ENCODE measurements at places on chromosomes 16 and 17.

- H3K36me3 ChIP-seq: no peaks in the 10 kb centered on the region
- no peak overlapping the region for H3K4me3 ChIP-seq
- no peaks in the 10 kb centered on the region for H3K27me3 ChIP-seq
- H3K27ac ChIP-seq: no peak overlapping the region
Measured at GRCh38 chr17:45997624-45998023, 1.4 kb upstream of the STH start.

DNA sequence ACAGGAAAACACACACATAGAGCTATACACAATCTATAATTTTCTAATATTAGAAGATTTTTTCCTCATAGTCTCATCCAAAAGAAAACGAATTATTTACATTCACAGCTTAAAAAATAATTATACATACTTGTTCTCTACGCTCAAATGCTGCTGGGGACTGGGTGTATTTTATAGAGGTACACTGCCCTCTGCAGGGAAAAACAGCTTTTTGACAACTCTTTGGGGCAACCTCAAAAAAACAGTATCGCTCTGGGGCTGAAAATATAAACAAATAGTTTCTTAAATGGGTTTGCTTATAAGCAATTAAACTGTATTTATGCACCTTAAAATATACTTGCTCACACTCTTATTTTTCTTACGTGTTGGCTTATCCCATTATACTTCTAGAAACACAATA lies 261.8 kb upstream of the PSMD7 start:
- H3K36me3 ChIP-seq: no peaks in the 10 kb centered on the region
- no peak overlapping the region for H3K27ac ChIP-seq
- H3K4me3 ChIP-seq: no peak overlapping the region
- peaks cover 2% of the 10 kb centered on the region for H3K27me3 ChIP-seq

- peaks cover 22% of the 10 kb centered on the region for H3K36me3 ChIP-seq
- no peaks in the 10 kb centered on the region for H3K4me1 ChIP-seq
- H3K4me3 ChIP-seq: no peak overlapping the region
- H3K27me3 ChIP-seq: no peaks in the 10 kb centered on the region
- DNase-seq: no peak
Measured at GRCh38 chr16:3413730-3414379, 12.8 kb downstream of the ZNF174 start.

- no peak for DNase-seq
- no peak overlapping the region for H3K4me3 ChIP-seq
- H3K4me1 ChIP-seq: no peaks in the 10 kb centered on the region
- peaks cover 2% of the 10 kb centered on the region for H3K27me3 ChIP-seq
- no peaks in the 10 kb centered on the region for H3K36me3 ChIP-seq
Measured at GRCh38 chr17:72092710-72093322, 28.0 kb upstream of the SOX9 start.

DNA sequence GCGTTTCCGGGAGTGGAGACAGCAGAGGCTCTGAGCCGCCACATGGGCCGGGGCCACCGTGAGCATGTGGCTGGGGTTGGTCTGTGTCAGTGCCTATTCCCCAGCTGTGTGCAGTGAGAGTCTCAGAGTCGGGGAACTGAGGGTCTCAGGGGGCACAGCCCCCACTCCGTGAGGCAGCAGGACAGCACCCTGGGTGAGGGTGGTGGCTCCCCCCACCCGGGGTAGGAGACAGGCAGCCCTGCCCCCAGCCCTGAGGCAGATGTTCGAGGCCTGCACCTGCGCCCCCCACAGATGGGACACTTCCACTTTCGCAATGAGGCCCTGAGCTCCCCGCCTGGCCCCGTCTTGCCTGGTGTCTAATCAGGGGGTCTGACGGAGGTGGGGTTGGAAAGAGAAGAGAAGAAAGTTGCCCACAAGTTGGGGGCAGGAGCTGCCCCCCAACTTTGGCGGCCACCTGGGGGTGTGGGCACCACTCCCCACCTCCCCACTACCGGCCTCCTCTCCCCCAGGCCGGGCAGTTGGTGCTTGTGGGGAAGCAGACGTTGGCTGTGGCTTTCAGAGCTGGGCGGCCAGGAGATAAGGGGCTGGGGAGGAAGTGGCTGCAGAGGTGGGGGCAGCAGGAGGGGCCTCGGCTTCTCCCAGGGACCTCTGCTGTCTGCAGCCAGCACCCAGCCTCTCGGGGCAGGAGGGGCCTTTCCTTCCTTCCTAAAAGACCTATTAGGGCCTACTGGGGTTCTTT lies 1.8 kb upstream of the CBFA2T3 start:
- peaks cover 27% of the 10 kb centered on the region for H3K27me3 ChIP-seq
- no peak overlapping the region for H3K4me3 ChIP-seq
- no peak overlapping the region for H3K27ac ChIP-seq
- peak; percentile 44 for DNase-seq
- no peaks in the 10 kb centered on the region for H3K4me1 ChIP-seq
- H3K36me3 ChIP-seq: no peaks in the 10 kb centered on the region

GRCh38 chr17:48429156-48429555 lies 858 bp downstream of the SKAP1 start:
- peak overlapping the region; percentile 93 for H3K4me3 ChIP-seq
- peak overlapping the region; percentile 94 for H3K27ac ChIP-seq
- H3K4me1 ChIP-seq: peaks cover 55% of the 10 kb centered on the region
- peak; percentile 63 for DNase-seq
- H3K36me3 ChIP-seq: peaks cover 44% of the 10 kb centered on the region

DNA sequence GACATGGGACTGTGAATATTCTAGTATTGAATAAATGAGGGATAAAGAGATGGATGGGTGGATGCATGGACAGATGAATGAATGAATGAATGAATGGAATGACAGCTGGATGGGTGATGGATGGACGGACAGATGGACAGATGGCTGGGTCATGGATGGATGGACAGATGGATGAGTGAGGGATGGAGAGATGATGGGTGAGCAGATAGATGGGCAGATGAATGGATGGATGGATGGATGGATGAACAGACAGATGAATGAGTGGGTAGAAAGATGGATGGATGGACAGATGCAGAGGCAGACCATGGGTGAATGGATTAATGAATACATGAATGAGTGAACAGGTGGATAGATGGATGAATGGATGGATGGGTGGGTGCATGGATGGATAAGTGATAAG lies 96.7 kb downstream of the MYH11 start:
- no peak for DNase-seq
- H3K27ac ChIP-seq: no peak overlapping the region
- H3K4me1 ChIP-seq: peaks cover 6% of the 10 kb centered on the region
- no peaks in the 10 kb centered on the region for H3K36me3 ChIP-seq
- H3K4me3 ChIP-seq: no peak overlapping the region
- H3K27me3 ChIP-seq: peaks cover 10% of the 10 kb centered on the region

- H3K36me3 ChIP-seq: no peaks in the 10 kb centered on the region
- no peak overlapping the region for H3K27ac ChIP-seq
- H3K4me1 ChIP-seq: no peaks in the 10 kb centered on the region
- no peak overlapping the region for H3K4me3 ChIP-seq
- DNase-seq: no peak
Measured at GRCh38 chr16:25395528-25395927, 137.9 kb upstream of the ZKSCAN2 start.

DNA sequence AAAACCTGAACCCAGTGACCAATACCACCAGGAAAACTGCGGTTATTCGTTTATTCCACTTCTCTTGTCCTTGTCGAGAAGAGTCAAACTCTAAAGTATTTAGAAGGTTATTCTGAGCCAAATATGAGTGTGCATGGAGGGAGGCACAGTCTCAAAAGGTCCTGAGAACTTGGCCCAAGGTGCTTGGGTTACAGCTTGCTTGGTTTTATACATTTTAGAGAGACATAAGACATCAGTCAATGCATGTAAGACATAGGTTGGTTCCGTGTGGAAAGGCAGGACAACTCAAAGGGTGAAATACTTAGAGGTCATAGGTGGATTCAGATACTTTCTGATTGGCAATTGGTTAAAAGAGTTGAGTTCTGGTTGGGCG lies 681 bp upstream of the TRAP1 start:
- H3K27me3 ChIP-seq: no peaks in the 10 kb centered on the region
- H3K4me1 ChIP-seq: peaks cover 30% of the 10 kb centered on the region
- H3K36me3 ChIP-seq: peaks cover 28% of the 10 kb centered on the region
- no peak for DNase-seq
- peak overlapping the region; percentile 89 for H3K27ac ChIP-seq
- H3K4me3 ChIP-seq: peak overlapping the region; percentile 83

DNA sequence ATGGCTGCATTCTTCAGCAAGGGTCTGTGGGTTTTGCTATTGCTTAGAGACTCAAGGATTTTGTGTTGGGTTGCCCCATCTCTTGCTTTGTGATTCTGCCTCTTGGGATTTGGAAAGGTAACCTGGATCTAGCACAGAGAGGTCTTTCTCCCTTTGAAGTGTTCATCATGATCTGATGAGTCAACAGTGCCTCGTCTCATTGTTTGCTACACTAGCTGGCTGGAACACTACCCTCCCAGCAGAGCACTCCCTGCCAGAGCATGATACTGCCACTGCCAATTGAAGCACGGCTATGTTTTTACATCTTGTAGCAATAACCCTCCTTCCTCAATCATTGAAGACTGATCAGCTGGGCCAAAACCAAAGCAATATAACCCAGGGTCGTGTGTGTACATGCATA lies 361.0 kb downstream of the CDH13 start:
- no peaks in the 10 kb centered on the region for H3K36me3 ChIP-seq
- no peak overlapping the region for H3K27ac ChIP-seq
- no peak for DNase-seq
- H3K27me3 ChIP-seq: peaks cover 4% of the 10 kb centered on the region

- H3K36me3 ChIP-seq: peaks cover 67% of the 10 kb centered on the region
- DNase-seq: no peak
- H3K4me1 ChIP-seq: peaks cover 4% of the 10 kb centered on the region
- H3K27me3 ChIP-seq: no peaks in the 10 kb centered on the region
- no peak overlapping the region for H3K4me3 ChIP-seq
Measured at GRCh38 chr16:28106467-28107215, 43.1 kb upstream of the GSG1L start.

DNA sequence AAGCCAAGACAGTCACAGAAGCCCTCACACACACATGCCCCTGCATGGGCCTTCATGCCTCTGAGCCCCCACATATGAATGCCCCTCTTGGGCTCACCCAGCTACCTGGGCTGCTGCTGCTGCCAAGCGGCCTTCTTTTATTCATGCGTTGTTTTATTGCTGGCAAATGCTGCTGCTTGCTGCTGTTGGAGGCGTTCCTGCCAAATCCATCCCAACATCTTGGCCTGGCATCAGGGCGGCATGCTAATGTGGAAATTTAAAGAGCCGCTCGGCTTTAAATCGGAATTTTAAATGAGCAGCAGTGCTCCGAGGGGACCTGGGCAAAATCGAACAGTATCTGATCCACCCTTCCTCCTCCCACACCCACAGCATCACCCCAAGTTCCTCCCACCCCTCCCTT lies 39.0 kb downstream of the NEUROD2 start:
- no peak overlapping the region for H3K4me3 ChIP-seq
- DNase-seq: no peak
- peaks cover 48% of the 10 kb centered on the region for H3K36me3 ChIP-seq
- peaks cover 2% of the 10 kb centered on the region for H3K27me3 ChIP-seq
- no peaks in the 10 kb centered on the region for H3K4me1 ChIP-seq
